Kasumi-1 (cell line): ENCODE measurements at places on chromosomes 1 and 21.

- DNase-seq: no peak
Measured at GRCh38 chr1:187787736-187788135, 959.0 kb downstream of the PLA2G4A start.

GRCh38 chr1:240492832-240493440, 119.0 kb downstream of the GREM2 start:
- DNase-seq: no peak

DNA sequence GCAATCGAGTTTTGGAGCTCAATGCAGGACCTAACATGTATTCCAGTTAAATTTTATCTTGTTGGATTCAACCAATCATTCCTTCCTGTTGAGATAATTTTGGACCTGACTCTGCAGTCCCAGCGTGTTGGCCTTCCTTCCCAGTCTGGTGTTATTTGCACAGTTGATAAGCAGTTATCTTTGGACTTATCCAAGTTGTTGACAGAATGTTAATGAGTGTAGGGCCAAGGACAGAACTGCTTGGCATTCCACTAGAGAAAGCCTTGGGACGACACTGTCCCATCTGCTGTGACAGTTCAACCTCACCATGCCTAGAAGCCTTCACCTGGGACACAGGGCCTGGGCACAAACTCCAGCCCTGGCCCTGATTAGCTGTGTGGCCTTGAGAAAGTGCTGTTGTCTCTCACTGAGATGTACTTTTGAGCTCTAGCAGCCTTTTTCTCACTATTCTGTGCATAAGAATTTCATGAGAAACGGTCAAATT, 104.1 kb upstream of the SLC25A33 start:
- DNase-seq: no peak

DNA sequence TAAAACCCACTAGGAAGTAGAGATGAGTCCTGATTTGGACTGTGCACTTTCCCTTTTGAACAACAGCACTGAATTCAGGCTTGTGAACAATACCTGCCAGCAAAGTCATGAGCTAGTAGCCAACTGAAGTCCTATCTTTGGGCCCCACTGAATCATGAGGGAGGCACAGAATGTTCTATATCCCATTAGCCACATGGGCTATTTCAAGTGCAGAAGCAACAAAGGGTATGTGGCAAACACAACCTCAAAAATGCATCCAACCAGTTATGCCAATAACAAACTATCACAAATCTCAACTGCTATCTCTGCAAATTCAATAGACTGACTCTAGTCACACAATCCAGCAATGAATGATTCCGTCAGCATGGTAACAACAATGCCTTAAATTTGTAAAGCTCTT, 276.0 kb downstream of the MRPL39 start:
- DNase-seq: no peak

DNA sequence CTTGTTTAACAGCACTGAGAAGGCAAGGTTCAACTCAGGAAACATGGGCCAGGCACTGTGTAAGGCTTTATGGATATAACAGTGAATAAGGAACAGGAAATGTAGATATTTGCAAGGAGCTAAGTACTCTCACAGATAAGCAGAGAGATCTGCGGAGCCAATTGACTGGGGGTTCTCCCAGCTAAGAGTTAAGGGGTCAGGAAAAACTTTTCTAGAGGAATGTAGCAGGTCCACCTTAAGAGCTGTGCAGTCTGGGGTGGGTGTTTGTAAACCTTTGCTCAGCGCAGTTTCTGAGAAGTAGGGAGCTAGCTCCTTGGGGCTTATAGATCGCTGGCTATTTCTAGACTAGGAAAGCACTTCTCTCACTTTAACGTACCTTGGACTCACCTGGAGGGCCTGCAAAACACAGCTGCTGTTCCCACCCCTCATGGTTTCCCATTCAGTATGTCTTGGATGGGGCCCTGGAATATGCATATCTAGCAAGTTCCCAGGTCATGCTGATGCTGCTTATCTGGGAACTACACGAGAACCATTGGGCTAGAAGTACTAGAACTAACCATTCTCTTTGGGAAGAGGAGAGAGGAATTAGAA, 51.7 kb downstream of the TLCD4 start:
- DNase-seq: no peak

- DNase-seq: no peak
Measured at GRCh38 chr1:199116488-199116887, 477.6 kb downstream of the PTPRC start.
